NCI-H1417 treated with DMSO at 0.1 percent for 48 hours (cell line): ENCODE measurements at places on chromosomes 12 and 14.

GRCh38 chr12:40225984-40226602, 1.3 kb downstream of the LRRK2 start:
- DNase-seq: no peak

DNA sequence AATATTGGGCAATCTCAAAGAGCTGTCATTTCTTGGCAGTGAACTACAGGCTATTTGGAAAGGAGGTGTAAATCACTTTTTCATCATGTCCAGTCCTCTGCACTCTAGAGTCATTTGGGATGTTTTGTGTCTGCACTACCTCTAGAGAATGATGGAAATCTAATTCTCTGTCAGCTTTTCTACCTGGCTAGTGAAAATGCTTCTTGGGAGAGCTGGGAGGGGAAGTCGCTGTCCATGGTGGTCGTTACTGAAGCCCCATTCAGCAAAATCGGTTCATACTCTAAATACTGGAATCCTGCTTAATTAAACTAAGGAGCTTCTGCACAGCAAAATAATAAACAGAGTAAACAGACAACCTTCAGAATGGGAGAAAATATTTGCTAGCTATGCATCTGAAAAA, 251.8 kb downstream of the APAF1 start:
- no peak for DNase-seq

DNA sequence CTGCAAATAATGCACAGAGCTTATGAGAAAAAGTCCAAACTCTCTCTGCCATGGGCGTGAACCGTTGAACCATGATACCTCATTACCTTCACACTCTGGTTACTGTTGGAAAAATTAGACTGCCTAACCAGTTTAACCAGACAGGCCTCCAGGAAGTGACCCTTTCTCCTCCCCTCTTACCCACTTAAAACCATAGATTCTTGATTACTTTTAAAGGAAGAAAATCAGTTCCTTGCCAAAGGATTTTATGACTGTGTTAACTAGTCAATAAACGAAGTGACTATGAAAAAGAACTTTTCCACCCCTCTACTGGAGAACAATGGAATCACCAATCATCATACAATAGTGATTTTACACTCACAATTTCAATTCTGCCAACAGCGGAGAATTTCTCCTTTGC, 254.0 kb upstream of the ATP2B1 start:
- DNase-seq: no peak

- DNase-seq: no peak
Observed at GRCh38 chr14:59677771-59678231, 101.2 kb upstream of the CCDC175 start.

DNA sequence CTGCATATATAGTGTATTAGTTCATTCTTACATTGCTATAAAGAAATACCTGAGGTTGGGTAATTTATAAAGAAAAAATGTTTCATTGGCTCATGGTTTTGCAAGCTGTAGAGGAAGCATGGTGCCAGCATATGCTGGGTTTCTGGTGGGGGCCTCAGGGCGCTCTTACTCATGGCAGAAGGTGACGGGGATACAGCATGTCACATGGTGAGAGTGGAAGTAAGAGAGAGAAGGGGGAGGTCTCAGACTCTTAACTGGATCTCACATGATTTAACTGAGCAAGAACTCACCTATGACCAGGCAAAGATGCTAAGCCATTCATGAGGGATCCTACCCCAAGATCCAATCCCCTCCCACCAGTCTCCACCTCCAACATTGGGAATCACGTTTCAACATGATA, 15.9 kb upstream of the PAWR start:
- DNase-seq: no peak

- no peak for DNase-seq
Observed at GRCh38 chr12:122166422-122167349, 7.3 kb downstream of the IL31 start.
